Smooth muscle cell of trachea (primary cell): ENCODE measurements at places on chromosomes 7 and 10. TPM values are rescaled to one million over a fixed set of nuclear protein-coding genes. Genes with fewer than 3 reads are reported as not detected.

Gene ZP3
- 0.87 and 7.1 TPM in 2 replicates for total RNA-seq

Gene EVX1
- not detected in 2 replicates for total RNA-seq

Gene AGR2
- total RNA-seq, result not detected in 2 replicates

Gene RPEL1
- under 0.01 and 0.15 TPM in 2 replicates for total RNA-seq
